Osteocyte (in vitro differentiated cells): ENCODE measurements at places on chromosomes 5 and 9. TPM values are rescaled to one million over a fixed set of nuclear protein-coding genes. Genes with fewer than 3 reads are reported as not detected.

GRCh38 chr9:126667190-126668055 is 53.7 kb downstream of the LMX1B start:
- H3K36me3 ChIP-seq: no peaks in the 10 kb centered on the region
- peaks cover 8% of the 10 kb centered on the region for H3K27me3 ChIP-seq
- H3K27ac ChIP-seq: no peak overlapping the region
- H3K4me1 ChIP-seq: peaks cover 8% of the 10 kb centered on the region
- no peak for DNase-seq

DNA sequence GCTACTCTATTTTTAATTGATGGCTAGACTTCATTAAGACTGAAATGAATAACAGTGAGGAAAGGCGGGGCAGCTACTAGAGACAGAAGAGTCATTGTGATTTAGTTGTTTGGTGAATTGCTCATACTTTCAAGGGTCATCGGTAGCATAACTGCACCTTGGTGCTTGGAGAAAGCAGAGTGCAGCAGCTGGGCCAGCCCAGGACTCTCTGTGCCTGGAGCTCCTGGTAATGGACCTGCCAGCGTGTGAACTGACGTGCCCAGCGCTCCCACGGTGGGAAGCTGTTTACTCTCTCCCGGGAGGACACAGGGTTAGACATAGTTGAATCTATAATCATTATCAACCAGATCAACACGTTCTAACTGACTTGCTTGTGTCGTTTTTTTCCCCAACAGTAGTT is 42.9 kb downstream of the LURAP1L start:
- H3K27ac ChIP-seq: peak overlapping the region; percentile 98
- no peaks in the 10 kb centered on the region for H3K27me3 ChIP-seq
- peaks cover 61% of the 10 kb centered on the region for H3K4me1 ChIP-seq
- H3K36me3 ChIP-seq: peaks cover 21% of the 10 kb centered on the region
- no peak for DNase-seq

DNA sequence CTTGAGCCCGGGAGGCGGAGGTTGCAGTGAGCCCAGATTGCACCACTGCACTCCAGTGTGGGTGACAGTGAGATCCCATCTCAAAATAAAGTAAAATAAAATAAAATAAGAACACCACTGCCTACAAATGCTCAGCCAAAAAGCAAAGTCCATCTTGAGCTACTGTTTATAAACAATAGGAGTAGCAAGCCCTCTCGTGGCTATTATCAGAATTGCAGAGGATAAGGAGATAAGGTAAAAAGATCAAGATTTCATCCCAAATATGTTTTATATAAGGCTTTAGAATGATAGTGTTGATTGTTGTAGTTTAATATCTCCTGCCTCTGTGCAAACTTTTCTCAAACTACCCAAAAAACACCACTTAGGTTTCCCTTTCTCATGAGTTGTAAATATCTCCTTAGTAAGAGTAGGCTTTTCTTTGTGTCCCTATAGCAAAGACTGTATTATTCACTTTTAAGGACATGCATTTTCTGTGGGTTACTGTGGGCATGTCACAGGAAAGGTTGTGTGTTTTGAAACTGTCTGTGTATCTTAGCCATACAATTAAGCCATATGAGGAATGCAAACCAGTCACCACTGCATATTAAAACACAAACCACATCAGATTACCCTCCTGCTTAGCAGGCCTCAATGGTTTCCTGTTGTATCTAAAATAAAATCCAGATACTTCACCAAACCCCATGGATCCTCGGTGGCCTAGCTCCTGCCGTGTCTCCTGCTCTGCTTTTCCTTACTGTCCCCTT is 31.8 kb upstream of the CKS2 start:
- H3K27me3 ChIP-seq: no peaks in the 10 kb centered on the region
- H3K4me3 ChIP-seq: no peak overlapping the region
- H3K4me1 ChIP-seq: no peaks in the 10 kb centered on the region
- no peak for DNase-seq
- H3K27ac ChIP-seq: no peak overlapping the region

DNA sequence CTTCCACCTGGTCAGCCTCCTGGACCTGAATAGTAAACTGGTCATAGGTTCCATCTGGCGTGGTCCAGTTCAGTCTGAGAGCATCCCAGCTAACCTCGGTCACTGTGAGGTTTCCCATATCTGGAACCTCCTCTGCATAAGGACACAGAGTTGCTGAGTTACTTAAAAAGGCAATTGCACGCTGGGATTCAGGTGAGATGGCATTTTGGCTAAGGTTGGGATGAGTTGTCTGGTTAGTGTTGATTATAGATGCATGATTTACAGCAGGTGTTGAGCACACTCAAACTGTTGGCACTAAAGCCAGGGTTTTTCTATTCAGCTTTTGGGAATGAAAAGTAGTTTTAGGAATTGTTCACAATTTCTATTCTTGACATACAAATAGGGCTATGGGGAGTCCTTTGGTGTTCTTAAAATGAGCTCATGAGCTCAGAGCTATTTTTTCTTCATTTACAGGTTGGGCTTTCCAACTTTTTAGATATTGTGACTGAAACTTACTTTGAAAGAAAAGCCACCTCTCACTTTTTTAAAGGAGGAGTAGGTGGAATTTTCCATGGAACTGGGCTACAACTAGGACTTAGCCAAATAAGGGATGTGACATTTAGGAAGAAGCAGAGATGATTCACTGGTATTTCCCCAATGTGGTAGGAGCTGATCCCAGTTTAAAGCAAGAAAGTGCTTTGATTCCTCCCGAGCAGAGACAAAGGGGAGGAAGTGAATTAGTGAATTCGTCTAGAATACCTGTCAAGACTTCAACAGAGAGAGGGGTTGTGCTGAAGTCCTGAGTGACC is 54.7 kb downstream of the TNC start:
- no peak for DNase-seq
- no peaks in the 10 kb centered on the region for H3K27me3 ChIP-seq
- H3K4me1 ChIP-seq: peaks cover 27% of the 10 kb centered on the region
- H3K27ac ChIP-seq: peak overlapping the region; percentile 68

- no peak overlapping the region for H3K4me3 ChIP-seq
- peaks cover 3% of the 10 kb centered on the region for H3K36me3 ChIP-seq
- H3K27me3 ChIP-seq: peaks cover 44% of the 10 kb centered on the region
- H3K27ac ChIP-seq: no peak overlapping the region
Observed at GRCh38 chr5:1537603-1538154, 13.9 kb upstream of the LPCAT1 start.

- peaks cover 2% of the 10 kb centered on the region for H3K27me3 ChIP-seq
- H3K4me3 ChIP-seq: no peak overlapping the region
- H3K27ac ChIP-seq: peak overlapping the region; percentile 54
- H3K4me1 ChIP-seq: peaks cover 25% of the 10 kb centered on the region
- no peaks in the 10 kb centered on the region for H3K36me3 ChIP-seq
Observed at GRCh38 chr9:121944711-121945191, 148.4 kb downstream of the TTLL11 start.

- no peak overlapping the region for H3K4me3 ChIP-seq
- H3K4me1 ChIP-seq: peaks cover 5% of the 10 kb centered on the region
- H3K27ac ChIP-seq: no peak overlapping the region
- peaks cover 6% of the 10 kb centered on the region for H3K36me3 ChIP-seq
- no peak for DNase-seq
Observed at GRCh38 chr5:128092144-128092543, 8.6 kb downstream of the SLC12A2 start.

DNA sequence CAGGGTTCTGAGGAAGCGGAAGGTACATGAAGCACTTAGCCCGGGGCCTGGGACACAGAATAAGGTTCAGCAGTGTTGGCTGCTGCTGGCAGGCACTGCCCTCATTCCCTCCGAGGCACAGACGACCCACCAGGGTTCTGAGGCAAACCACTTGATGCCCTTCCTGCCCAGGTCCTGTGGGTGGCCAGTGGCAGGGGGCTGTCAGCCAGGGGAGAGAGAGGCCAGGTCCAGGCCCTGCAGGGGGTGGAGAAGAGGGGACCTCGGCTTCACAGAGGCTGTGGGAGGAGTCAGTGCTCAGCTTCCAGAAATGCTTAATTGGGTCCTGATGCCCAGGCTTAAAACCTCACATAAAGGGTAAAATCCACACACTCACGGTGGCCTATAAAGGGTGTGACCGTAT is 4.4 kb upstream of the ZDHHC12 start:
- H3K4me3 ChIP-seq: no peak overlapping the region
- H3K36me3 ChIP-seq: peaks cover 4% of the 10 kb centered on the region
- no peaks in the 10 kb centered on the region for H3K27me3 ChIP-seq

DNA sequence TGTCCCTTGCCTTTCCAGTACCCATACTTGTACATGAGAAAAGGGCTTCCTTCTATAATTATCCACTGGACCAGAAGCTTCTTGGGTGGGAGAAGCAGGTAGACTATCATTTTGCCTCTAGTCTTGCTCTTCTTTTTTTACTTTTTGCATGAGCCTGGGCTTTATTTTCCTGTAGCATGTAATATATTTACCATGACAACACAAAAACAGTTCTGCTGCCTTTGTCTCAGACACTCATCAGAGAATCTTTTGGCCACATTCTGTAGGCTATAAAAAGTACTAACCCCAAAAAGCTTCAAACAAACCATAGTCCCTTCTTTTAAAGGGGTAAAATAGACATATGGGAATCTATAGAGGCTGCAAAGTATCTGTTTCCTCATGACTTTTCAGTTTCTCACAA is 339.2 kb upstream of the PIK3R1 start:
- H3K27me3 ChIP-seq: peaks cover 8% of the 10 kb centered on the region
- H3K4me3 ChIP-seq: no peak overlapping the region
- H3K36me3 ChIP-seq: no peaks in the 10 kb centered on the region
- no peak overlapping the region for H3K27ac ChIP-seq

DNA sequence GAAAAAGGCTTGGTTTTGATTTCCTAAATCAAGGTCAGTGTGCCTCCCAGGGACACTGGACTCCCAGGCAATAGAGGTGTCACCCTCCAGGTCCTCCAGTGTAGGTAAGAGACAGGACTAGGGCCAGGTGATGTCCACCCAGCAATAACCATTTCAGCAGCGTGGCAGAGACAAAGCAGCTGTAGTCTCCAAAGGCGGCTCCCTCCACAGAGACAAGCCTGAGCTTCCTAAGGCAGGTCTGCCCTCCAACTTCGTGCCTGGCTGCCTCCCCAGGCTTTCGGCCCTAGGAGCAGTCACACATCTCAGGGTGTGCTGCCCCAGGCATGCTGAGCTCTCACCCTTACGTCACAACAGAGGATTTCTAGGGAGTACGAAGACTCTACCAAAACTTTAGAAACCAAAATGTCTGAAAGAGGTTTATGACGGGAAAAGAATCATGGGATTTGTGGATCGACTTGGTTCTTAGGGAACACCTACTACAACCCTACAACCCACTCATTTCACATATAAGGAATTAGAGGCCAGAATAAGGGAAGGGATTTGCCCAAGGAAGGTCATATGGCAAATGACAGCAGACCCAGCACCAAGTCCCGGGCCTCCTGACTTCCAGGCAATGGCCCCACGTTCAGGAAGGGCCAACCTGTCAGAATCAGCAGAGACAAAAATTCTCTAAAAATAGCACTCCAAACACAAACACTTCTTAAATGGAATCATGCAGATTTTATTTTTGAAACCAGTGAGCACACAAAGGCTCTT is 105.5 kb downstream of the KLHL3 start:
- H3K36me3 ChIP-seq: no peaks in the 10 kb centered on the region
- no peak overlapping the region for H3K4me3 ChIP-seq

DNA sequence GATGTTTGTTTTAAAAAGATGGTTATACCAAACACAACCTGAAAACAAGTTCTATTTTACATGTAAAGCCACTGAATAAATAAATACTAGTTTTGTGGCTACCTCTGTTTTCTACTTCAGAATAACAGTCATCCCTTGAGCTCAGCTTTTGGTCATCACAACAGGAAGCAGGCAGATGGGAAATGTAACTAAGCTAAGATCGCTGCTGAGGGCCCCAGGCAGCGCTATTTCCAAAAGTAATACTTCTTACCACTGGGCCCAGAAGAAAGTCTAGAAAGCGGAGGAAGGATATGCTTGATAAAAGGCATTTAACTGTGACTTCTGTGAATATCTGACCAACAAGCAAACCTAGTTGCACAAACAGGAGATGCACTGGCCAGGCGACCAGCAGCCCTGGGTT is 61.4 kb downstream of the SERINC5 start:
- H3K4me3 ChIP-seq: no peak overlapping the region
- no peak for DNase-seq
- no peak overlapping the region for H3K27ac ChIP-seq
- peaks cover 48% of the 10 kb centered on the region for H3K4me1 ChIP-seq

- H3K27me3 ChIP-seq: peaks cover 4% of the 10 kb centered on the region
- DNase-seq: no peak
- no peak overlapping the region for H3K27ac ChIP-seq
- H3K4me1 ChIP-seq: peaks cover 7% of the 10 kb centered on the region
Observed at GRCh38 chr9:121820286-121821005, 169.0 kb downstream of the DAB2IP start.

- H3K4me3 ChIP-seq: no peak overlapping the region
- H3K36me3 ChIP-seq: no peaks in the 10 kb centered on the region
- H3K27ac ChIP-seq: no peak overlapping the region
Observed at GRCh38 chr9:36987891-36988290, 46.2 kb downstream of the PAX5 start.

DNA sequence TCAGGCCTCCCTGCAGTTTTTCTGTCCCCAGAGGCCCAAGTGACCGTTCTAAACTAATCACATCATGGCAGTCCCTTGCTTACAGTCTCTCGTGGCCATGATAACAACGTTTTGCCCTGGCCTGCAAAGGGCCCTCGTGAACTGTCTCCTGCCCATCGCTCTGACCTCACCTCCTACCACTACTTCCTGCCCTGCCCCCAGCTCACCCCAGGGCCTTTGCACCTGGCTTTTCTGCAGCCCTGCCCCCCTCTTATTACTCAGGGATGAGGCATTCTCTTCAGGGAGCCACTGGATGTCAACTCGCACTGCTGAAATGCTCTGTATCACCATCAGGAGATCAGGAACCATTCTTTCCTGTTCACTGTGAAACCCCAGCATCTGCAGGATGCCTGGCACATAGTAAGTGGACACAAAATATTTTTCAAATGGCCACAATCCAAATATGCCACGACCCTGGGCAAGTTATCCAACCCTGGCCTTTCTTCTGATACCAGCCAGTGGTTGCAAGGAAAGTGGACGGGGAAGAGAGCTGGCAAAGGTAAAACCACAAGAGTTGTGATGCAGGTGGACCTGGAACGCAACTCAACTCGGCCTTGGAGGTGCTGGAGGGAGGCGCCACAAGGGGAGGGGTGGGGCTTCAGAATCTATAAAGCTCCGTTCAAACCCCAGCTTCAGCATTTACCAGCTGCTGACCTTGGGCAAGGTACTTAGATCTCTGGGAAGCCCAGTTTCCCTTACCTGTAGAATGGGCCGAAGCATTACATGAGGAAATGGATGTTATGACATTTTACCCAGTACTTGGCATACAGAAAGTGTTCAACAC is 1.7 kb downstream of the SNCB start:
- H3K4me1 ChIP-seq: peaks cover 11% of the 10 kb centered on the region
- no peaks in the 10 kb centered on the region for H3K36me3 ChIP-seq
- no peak overlapping the region for H3K27ac ChIP-seq
- H3K4me3 ChIP-seq: no peak overlapping the region
- no peak for DNase-seq

- peak overlapping the region; percentile 45 for H3K27ac ChIP-seq
- peaks cover 8% of the 10 kb centered on the region for H3K4me1 ChIP-seq
- peaks cover 12% of the 10 kb centered on the region for H3K36me3 ChIP-seq
- no peak overlapping the region for H3K4me3 ChIP-seq
- no peaks in the 10 kb centered on the region for H3K27me3 ChIP-seq
- DNase-seq: no peak
Observed at GRCh38 chr9:12838546-12838945, 63.7 kb downstream of the LURAP1L start.

GRCh38 chr9:3244963-3245653 is 280.7 kb downstream of the RFX3 start:
- peaks cover 7% of the 10 kb centered on the region for H3K4me1 ChIP-seq
- H3K36me3 ChIP-seq: peaks cover 17% of the 10 kb centered on the region
- no peak for DNase-seq
- no peak overlapping the region for H3K4me3 ChIP-seq

GPRIN1 gene
- total RNA-seq: 1.6 TPM in 2 replicates

OR13C3 gene
- not detected in 2 replicates for total RNA-seq

FREM1 gene
- 2.1 and 2.2 TPM in 2 replicates for total RNA-seq

ENG gene
- 140 and 143 TPM in 2 replicates for total RNA-seq

FAM151B gene
- total RNA-seq: 4.9 and 5.9 TPM in 2 replicates
